ENCODE measurements at places on chromosomes 16 and 17.

GRCh38 chr16:62602790-62603189 is 566.6 kb upstream of the CDH8 start:
- DNase-seq: no peak

- peak; percentile 90 for DNase-seq
Measured at GRCh38 chr17:40560592-40561293, 4.5 kb downstream of the CCR7 start.

GRCh38 chr17:11618861-11619566 is 20.7 kb downstream of the DNAH9 start:
- peak; percentile 39 for DNase-seq

- DNase-seq: no peak
Measured at GRCh38 chr17:68627956-68628575, 26.9 kb upstream of the FAM20A start.

DNA sequence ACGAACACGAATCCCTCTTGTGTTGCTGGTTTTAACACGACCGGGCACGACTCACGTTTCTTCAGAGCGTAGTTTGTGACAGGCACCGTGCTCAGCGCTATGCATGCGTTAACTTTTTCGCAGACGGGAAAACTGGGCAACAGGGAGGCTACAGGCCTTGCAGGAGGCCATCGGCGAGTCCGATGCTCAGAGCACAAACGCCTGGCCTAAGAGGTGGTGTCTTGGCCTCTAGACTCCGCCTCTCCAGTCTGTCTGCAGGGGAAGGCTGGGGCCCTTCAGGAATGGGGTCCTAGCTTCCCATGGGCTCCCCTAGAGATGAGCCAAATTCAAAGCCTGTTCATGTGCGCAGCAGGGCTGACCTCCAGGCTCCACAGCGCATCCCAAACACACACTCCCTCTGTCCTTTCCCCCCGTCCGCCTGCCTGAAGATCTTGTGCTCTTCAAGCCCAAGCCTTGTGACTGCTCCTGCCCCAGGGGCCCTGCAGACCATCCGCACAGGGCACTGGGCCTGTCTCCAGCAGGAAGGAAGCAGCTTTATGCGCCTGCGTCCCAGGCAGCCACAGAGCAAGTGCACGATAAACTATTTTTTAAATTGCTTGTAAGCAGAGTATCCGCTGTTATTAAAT is 3.1 kb downstream of the CLCN7 start:
- DNase-seq: no peak

- no peak for DNase-seq
Measured at GRCh38 chr16:4795828-4796572, 831 bp downstream of the SMIM22 start.

DNA sequence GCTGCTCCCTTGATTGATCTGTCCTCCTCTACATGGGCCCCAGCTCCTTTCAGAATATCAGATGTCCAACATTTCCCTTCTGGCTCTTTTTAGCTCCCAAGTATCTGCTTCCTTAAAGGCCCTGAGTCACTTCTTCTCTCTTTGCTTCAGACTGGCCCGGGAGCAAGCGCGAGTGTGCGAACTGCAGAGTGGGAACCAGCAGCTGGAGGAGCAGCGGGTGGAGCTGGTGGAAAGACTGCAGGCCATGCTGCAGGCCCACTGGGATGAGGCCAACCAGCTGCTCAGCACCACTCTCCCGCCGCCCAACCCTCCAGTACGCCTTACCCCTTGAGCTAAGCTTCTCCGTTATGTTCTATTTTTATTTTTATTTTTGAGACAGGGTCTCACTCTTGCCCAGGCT is 12.3 kb downstream of the CNTROB start:
- DNase-seq: no peak

DNA sequence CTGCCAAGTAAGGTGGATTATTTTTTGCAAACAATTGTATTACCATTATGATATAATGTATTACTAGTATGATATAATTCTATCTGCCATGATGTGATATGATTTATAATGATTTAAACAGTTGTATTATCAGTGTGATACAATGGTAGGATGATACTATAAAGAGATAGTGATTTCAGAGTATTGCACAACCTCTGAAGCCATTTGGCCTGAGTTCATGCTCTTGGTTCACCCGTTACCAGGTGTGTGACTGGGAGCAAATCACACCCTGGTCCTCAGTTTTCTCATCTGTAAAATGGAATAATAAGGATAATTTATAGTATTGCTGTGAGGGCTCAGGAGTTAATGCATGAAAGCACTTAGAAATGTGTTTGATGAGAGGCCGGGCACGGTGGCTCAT is 905.0 kb upstream of the RBFOX1 start:
- no peak for DNase-seq

GRCh38 chr17:336110-337021 is 16.2 kb downstream of the RPH3AL start:
- DNase-seq: no peak

DNA sequence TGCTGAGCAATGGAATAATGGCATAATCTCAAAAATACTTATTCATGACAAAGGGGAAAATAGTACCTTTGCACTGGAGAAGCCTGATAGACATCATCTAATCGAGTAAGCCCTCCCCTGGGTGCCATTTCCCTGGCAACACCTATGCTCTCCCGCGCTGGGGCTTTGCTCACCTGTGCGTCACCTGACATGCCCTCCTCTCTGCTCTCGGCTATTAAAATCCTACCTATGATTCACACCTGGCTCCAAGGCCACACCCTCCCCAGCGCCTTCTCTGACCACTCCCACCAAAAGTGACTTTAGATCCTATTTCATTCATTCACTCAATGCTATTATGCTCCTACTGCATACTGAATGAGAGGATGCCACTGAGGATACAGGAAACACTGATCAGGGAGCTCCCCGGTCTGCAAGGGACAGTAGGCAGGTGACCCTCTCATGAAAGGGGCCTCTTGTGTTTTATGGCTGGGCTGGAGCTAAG is 83.9 kb downstream of the NT5M start:
- DNase-seq: no peak

- peak; percentile 26 for DNase-seq
Measured at GRCh38 chr17:56742601-56743000, 91.1 kb downstream of the C17orf67 start.

DNA sequence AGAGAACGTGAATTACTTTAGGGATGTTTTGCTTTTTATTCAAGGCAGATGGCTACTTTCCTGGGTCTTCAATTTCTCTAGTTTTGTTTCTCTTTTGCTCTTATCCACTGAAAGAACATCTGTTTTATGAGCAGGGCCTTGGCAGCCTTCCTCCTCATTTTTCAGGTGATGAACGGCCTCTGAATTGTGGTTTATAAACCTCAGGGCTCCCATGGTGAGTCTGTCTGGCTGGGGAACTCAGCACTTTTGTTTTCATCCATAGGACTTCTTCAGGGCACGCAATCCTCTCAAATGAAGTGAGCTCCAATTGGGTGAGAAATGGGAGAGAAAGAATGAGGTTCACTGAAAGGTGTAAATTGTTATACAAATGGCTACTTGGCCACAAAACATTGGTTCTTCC is 186.4 kb upstream of the ERCC4 start:
- DNase-seq: peak; percentile 3

DNA sequence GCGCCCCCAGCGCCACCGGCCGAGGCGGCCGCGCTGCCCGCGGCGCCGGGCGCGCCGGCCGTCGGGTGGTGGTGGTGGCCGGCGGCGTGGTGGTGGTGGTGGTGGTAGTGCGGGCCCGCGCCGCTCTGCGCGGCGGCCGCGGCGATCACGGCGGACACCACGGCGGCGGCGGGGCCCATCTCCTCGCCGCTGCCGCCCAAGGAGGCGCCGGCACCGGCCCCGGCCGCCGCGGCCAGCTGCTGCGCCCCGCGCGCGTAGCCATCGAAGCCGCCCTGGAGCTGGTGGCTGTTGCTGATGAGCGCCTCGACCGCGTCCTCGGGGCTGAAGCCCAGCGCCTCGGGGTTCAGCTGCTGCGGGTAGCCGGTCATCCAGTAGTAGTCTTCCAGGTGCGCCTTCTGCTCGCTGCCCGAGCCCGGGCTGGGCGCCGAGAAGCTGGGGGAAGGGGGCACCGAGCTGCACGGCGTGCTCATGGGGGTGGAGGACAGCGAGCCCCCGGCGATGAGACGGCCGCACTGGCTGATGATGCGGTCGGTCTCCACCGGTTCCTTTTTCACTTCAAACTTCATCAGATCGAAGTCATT is 1.2 kb downstream of the MAF start:
- peak; percentile 2 for DNase-seq
